Inflammatory macrophage (primary cell): ENCODE measurements at places on chromosomes 5 and 9.

GRCh38 chr5:80109646-80110478 is 74.7 kb downstream of the THBS4 start:
- no peak for DNase-seq

GRCh38 chr9:33426843-33427293 is 20.5 kb downstream of the AQP3 start:
- no peak for DNase-seq

- DNase-seq, result no peak
Measured at GRCh38 chr5:76521240-76521758, 101.9 kb downstream of the F2RL2 start.

- DNase-seq, result no peak
Measured at GRCh38 chr5:16603701-16604100, 13.1 kb downstream of the RETREG1 start.

- DNase-seq, result peak; percentile 58
Measured at GRCh38 chr5:158845941-158846340, 253.8 kb downstream of the EBF1 start.

GRCh38 chr5:1555011-1555807 is 31.4 kb upstream of the LPCAT1 start:
- peak; percentile 23 for DNase-seq

DNA sequence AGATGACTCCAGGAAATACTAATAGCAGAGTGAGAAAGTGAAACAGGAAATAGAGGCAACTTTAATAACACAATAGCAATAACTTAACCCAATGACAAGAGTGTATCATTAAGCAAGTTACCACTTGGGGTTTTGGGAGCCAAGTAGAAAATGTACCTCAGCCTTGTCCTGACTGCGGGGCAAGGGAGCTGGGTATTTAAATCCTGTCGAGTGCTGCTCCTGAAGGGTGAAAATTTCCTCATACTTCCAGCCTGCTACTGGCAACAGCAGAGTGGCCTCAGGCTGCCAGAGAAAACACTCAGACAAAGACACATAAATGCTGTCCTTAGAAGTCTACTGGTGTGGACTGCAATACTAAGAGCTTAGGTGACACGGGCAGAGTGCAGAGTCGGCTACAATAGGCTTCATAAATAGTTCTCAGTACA is 112.5 kb upstream of the EMB start:
- no peak for DNase-seq

- DNase-seq, result no peak
Measured at GRCh38 chr9:30799527-30800101, 1584.8 kb upstream of the ACO1 start.

GRCh38 chr9:126296687-126297086 is 29.9 kb upstream of the MVB12B start:
- DNase-seq, result no peak

DNA sequence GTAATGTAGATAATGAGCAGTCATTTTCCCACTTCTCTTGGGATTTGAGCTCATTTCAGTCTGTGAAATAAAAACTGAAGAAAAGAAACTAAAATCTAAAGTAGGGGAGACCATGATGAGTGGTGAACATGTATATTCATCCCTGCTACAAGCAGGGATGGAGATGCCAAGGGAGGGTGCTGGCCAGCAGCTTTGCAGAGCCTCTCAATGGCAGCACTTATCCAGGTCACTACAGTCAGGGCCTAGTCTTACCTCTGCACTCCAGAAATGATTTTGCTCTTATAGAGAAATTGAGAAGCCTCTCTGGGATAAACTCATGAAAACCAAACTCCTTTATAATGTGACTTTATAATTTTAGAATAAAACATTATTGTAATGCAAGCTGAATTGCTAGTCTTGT is 317.6 kb downstream of the FBXL17 start:
- no peak for DNase-seq

DNA sequence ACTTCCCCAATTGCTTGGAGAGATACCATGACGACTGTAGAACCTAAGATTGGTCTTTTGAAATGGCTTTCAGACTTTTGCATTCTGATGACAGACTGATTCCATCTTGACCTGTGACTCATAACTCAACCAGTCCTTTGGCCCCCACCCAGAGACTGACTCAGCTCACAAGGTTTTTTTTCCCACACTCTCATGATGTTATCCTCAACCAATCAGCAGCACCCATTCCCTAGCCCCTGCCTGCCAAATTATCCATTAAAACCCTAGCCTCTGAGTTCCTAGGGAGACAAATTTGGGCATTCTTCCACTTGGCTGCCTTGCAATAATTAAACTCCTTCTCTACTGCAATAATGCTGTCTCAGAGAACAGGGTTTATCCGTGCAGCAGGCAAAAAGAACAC is 1263.3 kb upstream of the CDH9 start:
- DNase-seq, result no peak

DNA sequence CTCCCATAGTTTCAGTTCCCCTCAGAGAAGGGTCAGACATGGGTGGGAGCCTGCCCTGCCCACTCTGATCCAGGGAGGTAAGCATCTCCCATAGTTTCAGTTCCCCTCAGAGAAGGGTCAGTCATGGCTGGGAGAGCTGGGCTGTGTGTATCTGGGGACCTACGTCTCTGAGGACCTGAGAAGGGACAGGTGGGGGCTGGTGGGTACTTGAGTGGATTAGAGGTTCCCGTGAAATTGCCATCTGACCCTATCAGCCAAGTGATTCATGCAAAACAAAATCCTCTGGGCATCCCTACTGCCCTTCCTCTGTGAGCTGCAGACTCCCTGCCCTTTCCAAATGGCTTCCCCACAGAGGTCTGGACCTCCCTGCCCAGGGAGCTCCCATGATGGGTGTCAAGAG is 3.9 kb downstream of the ENHO start:
- peak; percentile 19 for DNase-seq

DNA sequence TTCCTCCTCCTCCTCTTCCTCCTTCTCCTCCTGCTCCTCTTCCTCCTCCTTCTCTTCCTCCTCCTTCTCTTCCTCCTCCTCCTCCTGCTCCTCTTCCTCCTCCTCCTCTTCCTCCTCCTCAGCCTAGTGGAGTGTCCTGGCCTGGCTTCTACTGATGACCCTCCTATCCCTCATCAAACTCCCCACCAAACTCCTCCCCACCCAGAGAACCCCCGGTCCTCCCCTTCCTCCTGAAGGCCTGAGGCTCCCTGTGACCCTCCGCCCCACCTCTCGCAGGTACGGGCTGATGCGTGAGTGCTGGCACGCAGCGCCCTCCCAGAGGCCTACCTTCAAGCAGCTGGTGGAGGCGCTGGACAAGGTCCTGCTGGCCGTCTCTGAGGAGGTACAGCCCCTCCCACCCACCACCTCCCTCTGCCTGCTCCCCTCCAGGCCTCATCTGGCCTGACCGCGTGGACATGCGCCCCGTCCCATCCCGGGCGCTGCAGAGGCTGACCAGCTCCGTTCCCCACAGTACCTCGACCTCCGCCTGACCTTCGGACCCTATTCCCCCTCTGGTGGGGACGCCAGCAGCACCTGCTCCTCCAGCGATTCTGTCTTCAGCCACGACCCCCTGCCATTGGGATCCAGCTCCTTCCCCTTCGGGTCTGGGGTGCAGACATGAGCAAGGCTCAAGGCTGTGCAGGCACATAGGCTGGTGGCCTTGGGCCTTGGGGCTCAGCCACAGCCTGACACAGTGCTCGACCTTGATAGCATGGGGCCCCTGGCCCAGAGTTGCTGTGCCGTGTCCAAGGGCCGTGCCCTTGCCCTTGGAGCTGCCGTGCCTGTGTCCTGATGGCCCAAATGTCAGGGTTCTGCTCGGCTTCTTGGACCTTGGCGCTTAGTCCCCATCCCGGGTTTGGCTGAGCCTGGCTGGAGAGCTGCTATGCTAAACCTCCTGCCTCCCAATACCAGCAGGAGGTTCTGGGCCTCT is 10.6 kb downstream of the FGFR4 start:
- no peak for DNase-seq

DNA sequence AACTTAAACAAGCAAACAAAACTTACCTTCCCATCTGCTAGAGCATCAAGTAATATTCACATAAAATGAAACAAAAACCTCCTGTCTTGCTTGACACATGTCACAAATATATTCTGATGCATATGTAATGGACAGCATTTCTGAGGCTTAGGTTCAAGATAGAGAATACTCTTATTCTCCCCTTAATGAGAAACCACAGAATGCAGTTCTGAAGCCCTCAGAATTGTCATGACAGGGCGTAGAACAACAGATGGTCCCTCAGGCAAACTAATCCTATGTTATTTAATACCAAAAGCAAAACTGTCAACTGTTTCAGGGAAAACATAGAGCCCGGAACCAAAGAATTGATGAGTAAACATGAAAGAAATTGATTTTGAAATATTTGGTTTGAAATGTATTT is 229.9 kb upstream of the RIOK2 start:
- no peak for DNase-seq

DNA sequence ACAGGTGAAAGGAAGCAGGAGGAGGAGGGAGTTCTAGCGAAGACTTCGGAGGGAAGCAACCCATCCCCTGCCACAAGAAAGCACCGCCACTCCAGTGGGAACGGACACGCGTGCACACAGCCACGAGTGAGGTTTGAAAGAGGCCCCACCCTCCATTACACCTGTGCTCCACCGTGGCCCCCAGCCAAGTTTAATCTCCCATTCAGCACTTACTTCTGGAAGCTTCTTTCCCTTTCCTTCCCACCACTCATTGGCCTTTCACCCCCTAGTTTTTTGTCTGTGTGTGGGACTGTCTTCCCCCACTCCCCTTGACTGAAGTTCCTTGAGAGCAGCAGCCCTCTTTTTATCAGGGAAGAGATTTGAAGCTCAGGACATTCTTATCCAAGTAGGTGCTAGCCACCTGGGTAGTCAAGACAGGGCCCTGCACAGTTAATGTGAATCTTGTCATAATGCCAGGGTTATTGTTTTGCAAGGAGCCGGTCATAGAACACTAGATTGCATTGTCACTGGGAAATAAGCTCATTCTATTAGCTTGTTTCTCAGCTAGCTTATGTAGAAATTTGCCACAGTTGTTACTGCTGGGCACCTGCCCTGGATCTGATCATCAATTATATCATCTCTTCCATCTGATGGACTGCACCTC is 256.0 kb downstream of the DOCK8 start:
- DNase-seq, result no peak

- no peak for DNase-seq
Measured at GRCh38 chr9:33475357-33475756, 1.6 kb upstream of the NOL6 start.

- DNase-seq, result no peak
Measured at GRCh38 chr5:22844636-22845035, 8.5 kb downstream of the CDH12 start.
